Caudate nucleus (tissue), 63 donors: ENCODE measurements at places on chromosomes 3 and 15.

DNA sequence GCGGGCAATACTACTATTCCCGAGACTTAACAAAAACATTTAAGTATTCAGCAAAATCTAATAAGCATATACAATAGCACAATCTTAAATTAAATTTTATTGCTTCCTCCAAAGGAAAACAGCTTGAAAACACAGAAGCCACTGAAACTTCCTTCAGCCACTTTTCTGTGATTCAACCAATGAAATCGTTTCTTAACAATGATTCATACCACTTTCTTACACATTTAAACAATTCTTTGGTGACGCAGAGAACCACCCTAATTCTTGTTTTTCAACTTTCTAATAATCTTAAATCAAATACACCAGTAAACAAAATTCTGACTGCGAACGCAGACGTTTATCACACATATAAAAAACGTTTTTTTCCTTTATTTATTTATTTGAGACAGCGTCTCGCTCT, 4.1 kb downstream of the TJP1 start:
- DNase-seq, result no peak

DNA sequence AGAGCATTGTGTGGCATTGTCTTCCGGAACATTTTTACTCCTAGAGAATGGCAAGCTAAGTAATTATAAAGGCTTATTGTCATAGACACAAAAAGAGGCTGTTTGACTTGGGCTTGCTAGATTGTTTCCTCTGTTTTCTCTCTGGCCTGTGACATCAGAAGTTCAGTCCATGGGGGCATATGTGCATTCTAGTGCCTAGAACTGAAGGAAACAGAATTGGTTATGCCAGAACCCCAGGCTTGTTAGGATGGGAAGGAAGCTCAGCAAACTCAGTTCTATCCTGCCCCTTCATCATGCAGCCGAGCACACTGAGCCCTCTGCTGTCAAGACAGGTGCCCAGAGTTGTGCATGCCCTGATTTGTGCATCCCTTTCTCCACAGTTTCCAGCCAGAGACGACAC, 131.3 kb downstream of the PDE8A start:
- DNase-seq, result no peak

DNA sequence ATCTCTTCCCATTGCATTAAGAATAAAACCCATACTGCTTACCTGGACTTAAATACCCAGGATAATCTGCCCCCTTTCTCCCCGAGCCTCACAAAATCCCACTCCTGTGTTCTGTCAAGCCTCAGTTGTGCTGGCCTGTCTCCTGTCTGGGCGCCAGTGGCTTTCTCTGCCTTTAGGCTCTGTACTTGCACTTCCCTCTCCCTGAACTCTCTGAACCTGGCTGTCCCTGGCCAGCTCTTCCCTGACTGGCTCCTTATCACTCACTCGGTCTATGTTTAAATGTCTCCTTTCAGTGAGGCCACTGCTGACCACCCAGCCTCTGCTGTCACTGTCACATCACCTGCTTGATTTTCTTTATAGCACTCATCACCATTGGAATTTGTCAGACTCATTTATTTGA, 382.7 kb upstream of the PPP2R3A start:
- no peak for DNase-seq

DNA sequence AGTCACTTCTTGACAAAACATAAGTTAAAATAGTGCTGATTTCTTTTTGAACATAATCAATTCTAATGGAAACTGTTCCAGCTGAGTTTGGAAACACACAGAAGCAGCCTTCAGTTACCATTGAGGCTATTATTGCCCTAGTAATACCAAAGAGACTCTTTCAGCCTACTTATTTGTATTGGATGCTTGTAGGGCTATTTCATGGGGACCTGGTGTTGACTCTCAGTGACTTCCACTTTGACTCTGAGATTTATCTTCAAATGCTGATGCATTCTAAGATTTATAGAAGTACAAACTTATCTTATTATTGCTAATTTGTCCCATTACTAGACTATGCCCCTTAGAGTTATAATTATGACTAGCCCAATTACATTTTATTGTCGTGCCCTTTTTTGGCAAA, 67.4 kb downstream of the CMSS1 start:
- DNase-seq, result no peak

- no peak for DNase-seq
Observed at GRCh38 chr15:55260562-55261131, 29.0 kb downstream of the RAB27A start.

DNA sequence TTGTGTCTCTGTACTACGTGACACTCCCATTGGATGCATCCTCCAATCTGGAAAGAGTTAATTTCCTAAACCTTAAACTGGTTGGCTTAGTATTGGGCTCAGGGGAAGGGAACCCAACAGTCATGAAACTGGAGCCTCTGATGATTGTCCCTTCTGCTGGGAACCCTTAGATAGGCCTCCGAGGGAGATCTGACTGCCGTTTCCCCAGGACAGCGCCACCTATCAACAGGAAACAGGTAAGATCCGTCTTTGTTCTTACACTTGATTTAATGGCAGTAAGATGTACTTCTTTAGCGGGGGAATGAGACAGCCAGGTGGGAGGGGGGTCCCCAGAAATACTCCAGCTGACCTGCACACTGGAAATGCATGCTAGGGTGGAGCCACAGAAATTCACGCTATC, 1749.6 kb downstream of the SI start:
- no peak for DNase-seq

DNA sequence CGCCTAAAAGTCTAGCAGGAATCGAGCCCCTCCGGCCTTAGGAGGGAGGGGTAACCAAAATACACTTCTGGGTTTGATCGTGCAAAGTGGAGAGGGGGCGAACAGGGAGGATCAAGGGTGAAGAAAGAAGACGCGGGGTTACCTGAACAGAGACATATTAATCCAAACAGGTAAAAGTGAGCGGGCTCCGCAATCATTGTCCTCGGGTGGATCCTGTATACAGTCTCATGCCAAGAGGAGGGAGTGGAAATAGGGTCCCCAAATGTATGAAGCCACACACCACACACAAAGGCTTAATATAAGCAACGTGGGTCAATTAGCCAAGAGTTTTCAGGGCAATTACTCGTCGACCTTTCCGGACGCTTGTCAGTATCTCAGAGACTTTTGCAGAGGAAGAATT, 749.5 kb downstream of the ROBO1 start:
- no peak for DNase-seq

- DNase-seq, result no peak
Observed at GRCh38 chr3:133295199-133295901, 104.5 kb upstream of the BFSP2 start.

- no peak for DNase-seq
Observed at GRCh38 chr15:38844736-38845135, 280.1 kb upstream of the RASGRP1 start.

DNA sequence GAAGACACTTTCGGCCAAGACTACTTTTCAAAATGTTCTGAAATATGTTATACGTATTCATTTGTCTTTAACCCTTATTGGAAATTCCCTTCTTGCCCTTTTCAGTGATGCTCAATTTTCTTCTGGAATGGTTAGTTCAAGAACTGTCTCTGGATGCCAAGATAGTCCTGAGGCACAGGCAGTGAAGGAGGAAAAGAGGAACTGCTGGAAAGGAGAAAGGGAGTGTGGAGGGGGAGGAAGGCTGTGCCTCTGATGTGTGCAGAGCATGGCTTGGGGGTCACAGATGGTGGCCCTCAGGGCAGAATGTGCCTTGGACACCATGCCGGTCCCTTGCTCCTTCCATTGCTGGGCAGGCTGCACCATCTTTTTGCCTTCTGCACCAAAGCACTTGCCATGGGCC, 73.7 kb downstream of the CEP63 start:
- no peak for DNase-seq

- no peak for DNase-seq
Observed at GRCh38 chr3:72344236-72344635, 504.0 kb downstream of the SHQ1 start.

DNA sequence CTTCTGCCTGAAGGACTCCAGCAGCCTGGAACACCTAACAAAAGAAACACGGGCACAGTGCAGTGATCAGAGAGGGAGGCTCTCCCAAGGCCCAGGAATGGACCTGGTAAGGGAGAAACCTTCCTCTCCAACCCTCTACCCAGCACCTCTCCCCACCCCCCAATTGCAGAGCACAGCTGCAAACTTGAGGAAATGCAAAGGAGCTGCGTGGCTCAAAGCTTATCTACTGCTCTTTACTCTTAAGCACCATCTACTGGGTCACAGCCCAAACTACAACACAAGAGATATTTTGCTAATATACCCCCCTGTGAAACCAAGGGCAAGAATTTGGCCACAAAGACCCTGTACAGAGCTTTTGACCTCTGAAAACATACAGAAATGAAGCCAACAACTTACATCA, 328.3 kb downstream of the OXSM start:
- DNase-seq, result no peak

GRCh38 chr15:68651916-68652525, 73.2 kb downstream of the CORO2B start:
- DNase-seq, result peak; percentile 73

DNA sequence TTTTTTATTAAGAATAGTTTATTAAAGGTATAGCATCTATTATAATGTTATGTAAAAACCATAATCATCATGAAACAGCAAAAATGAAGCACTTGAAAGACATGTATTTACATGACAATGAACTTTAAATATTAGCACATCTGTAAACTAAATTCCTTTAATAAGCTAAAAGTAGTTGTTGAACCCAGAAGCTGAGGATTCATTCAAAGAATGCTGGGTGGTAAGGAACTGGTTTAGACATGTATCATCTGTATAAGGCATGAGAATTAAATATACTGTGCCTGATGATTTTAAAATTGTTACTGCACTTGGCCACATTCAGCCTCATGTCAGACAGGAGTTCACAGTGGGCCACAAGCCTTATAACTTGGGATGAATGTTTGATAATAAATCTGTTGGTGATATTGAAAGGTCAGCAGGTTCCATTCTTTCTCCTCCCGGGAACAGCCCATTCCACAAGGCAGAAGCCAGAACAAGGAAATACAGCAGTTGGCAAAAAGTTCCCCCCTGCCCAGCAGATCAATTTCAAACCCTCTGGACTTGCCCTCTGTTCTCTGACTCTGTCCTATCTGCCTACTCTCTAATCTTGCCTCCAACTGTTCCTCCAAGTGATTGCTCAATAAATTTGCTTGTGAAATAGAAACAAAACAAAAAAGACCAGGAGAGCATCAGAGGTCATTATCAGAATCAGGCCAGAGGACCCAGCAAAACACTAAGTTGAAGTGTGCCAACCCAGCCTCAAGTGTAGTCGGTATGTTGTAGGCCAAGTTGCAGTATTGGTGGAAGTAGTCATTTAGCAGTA, 49.8 kb upstream of the TEX264 start:
- no peak for DNase-seq

- DNase-seq, result no peak
Observed at GRCh38 chr15:69578787-69579583, 126.4 kb downstream of the RPLP1 start.

DNA sequence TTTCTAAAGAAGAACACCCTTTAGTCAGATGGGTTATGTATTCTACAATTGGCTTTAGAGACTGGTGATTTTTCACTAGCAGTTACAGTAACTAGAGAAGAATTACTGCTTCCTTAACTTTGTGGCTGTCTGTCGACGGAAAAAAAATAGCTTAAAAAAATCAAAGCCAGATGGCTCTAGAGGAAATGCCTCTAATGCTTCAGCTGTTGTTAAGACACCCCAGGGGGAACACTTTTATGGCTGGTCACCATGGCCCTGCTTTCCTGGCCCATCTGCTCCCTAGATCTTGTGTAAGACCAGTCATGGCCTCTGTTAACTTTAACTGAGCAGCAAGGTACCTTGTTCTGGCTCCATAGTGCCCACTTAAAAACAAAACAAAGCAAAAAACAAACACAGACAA, 198.6 kb upstream of the PLSCR5 start:
- no peak for DNase-seq

- no peak for DNase-seq
Observed at GRCh38 chr15:99995543-99995942, 262.3 kb upstream of the LYSMD4 start.

- DNase-seq, result no peak
Observed at GRCh38 chr3:188076176-188076575, 77.8 kb upstream of the LPP start.

DNA sequence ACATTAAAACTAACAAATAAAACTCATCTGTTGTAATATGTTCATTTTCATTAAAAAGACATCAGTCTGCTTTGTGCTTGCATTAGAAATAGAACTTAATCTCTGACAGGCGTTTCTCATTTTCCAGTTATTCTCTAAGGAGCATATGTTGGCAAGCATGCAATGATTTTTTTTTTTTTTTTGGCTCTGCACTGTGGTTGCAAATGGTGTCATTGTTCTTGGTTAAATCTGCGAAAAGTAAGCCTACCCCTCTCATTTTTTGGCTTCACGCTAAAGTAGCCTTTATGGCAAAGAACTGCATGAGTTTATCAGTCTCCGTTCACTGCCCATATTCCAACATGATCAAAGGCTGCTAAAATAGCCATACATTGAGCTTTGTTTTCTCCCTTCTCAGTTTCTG, 403.2 kb downstream of the MECOM start:
- no peak for DNase-seq

GRCh38 chr3:189803254-189803653, 172.1 kb downstream of the TP63 start:
- DNase-seq, result no peak

DNA sequence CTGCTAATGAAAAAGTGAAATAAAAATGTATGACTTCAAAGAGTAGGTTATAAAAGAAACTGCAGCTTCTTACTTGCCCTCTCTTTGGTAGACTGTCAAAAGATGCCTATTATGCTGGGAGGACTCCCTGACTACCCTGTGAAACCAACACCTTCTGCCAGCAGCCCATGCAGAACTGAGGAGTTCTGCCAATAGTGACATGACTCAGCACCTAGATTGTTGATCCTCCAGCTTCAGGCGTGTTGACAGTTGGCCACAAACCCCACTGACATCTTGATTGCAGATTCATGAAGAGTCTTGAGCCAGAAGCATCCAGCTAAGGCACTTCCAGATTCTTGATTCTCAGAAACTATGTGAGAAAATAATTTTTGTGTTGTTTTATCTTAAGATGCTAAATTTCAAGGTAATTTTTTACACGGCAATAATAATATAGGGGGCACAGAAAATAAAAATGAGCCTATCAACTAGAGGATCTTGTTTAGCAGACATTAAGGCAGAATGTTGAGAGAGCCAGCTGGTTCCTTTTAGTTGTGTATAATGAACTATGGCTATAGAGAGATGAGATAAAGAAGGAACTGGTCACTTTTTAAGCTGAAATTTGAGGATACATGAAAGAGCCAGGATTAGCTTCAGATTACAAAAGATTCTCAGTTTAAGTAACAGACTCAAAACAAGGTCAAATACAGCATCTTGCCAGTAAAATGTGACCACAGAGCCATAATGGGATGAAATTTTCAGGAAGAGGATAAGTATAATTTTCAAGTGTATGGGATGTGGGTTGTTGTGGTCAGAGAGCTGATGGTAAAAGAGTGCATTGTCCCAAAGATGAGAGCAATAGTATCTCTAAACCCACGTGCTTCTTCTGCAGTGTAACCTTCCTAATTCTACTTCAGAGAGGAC, 588.7 kb upstream of the CBLB start:
- DNase-seq, result no peak

GRCh38 chr3:190676481-190676880, 162.6 kb downstream of the IL1RAP start:
- no peak for DNase-seq

DNA sequence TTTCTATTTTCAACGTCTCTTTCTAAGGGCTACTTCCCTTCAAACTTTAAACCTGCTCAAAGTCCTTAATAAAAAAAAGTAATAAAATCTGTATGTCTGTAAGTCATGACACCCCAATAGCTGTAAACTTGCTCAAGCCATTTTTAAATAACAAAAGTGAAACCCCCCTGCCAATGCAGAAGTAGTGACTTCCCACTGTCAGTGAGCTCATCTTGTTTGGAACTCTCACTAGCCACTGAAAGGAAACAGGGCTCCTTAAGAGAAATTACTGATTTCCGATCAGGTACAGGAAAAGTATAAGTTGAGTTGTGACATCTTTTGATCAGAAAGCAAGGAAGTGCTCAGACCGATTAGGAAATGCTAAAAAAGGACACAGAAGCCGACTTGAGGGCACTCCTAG, 27.6 kb upstream of the GPR171 start:
- no peak for DNase-seq
